Omental fat pad (tissue), 4 donors: ENCODE measurements at places on chromosomes 1 and 21. TPM values are rescaled to one million over a fixed set of nuclear protein-coding genes. Genes with fewer than 3 reads are reported as not detected.

The LRRC53 gene
- not detected for total RNA-seq

GRCh38 chr1:246622035-246622652 lies 55.9 kb downstream of the CNST start:
- no peak for DNase-seq

The DTL gene
- total RNA-seq: 1.4 TPM

DNA sequence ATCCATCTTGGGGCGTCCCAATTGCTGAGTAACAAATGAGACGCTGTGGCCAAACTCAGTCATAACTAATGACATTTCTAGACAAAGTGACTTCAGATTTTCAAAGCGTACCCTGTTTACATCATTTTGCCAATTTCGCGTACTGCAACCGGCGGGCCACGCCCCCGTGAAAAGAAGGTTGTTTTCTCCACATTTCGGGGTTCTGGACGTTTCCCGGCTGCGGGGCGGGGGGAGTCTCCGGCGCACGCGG lies 282 bp upstream of the SOD1 start:
- no peak for DNase-seq

DNA sequence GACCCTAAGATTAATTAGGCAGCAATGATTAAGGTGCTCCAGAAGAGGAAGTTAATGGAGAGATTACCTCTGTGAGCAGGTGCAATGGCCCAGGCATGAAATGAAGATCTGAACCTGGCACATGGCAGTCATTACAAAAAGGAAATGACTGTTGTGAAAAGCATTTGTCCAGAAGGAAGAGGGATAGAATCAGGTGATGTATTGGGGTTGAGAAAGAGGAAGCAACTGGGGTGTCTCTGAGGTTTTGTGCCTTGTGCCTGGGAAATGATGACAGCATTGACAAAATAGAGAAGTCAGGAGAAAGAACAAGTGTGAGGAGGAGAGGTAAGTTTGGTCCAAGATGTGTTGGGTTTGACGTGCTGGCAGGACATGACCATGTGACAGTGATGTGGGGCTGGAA lies 5.6 kb downstream of the CRCT1 start:
- no peak for DNase-seq

GRCh38 chr1:172917972-172918371 lies 132.8 kb downstream of the TNFSF18 start:
- no peak for DNase-seq

GRCh38 chr1:67745875-67746698 lies 61.1 kb downstream of the GADD45A start:
- DNase-seq: no peak

The ACOT11 gene
- 1.4 TPM for total RNA-seq

- DNase-seq: no peak
These were observed 225.8 kb upstream of the PROX1 start for GRCh38 chr1:213761845-213762407.

DNA sequence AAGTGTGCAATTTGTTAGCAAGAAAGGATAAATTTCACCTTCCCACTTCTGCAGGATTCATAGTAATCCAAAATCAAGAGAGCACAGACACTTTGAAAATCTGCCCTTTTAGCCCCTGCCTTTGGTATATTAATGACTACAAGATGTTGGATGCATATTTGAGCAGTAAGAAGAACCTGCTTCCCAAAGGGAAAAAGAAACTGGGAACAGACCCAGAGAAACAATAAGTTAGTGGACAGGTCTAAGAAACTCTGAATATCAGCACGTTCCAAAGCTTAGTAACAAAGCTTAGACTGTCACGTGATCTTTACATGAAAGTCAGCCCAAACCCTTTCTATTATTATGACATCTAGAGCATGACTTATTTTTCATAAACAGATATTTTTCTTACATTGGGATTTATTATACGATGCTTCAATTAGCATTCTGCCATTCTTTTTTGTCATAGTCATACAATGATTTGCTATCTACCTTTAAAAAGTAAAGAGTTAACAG lies 390.9 kb upstream of the ADGRL2 start:
- DNase-seq: no peak

DNA sequence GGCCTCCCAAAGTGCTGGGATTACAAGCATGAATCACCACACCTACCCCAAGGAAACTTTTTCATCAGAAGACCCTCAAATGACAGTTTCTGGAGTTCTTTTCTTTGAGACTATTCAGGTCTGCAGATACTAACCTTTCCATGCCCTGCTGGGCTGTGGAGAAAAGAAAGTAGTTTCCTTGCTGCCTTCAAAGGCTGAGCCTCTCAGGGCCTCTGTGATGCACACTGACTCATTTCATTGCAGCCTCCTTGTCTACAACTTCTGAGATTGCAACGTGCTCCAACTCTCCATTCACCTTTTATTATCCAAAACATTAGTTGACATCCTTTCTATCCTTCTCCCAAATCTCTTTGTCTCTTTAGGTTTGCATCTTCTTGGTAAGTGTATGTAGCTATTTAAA lies 8.8 kb upstream of the SAMSN1 start:
- no peak for DNase-seq

DNA sequence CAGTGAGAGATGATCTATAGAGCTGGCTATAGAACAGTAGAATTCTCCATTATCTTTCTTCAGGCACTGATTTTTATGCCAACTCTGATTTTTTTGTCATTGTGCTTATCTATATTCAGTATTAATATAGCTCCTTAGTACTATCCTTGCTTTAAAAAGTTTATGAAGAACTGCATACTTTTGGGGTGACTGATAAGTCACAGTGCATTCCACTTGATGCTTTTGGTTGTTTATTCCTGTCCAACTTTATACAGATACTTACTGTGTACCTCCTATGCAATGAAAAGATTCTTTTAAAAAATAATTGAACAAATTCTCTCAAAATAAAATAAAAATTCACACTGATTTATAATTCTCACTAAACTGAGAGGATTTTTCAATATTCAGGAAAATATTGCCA lies 71.6 kb downstream of the COL24A1 start:
- DNase-seq: no peak
